Body of pancreas (tissue), 4 donors: ENCODE measurements at places on chromosomes 5 and 9.
A peak's percentile ranks its signal among the peaks of the same experiment; 100 is the strongest.

GRCh38 chr9:91643481-91644077 is 219.9 kb upstream of the NFIL3 start:
- DNase-seq: no peak

- DNase-seq: no peak
These were observed 55.9 kb downstream of the PCSK1 start for GRCh38 chr5:96377167-96377566.

- DNase-seq: peak; percentile 29
These were observed 32.6 kb upstream of the PRRC2B start for GRCh38 chr9:131361202-131361833.

DNA sequence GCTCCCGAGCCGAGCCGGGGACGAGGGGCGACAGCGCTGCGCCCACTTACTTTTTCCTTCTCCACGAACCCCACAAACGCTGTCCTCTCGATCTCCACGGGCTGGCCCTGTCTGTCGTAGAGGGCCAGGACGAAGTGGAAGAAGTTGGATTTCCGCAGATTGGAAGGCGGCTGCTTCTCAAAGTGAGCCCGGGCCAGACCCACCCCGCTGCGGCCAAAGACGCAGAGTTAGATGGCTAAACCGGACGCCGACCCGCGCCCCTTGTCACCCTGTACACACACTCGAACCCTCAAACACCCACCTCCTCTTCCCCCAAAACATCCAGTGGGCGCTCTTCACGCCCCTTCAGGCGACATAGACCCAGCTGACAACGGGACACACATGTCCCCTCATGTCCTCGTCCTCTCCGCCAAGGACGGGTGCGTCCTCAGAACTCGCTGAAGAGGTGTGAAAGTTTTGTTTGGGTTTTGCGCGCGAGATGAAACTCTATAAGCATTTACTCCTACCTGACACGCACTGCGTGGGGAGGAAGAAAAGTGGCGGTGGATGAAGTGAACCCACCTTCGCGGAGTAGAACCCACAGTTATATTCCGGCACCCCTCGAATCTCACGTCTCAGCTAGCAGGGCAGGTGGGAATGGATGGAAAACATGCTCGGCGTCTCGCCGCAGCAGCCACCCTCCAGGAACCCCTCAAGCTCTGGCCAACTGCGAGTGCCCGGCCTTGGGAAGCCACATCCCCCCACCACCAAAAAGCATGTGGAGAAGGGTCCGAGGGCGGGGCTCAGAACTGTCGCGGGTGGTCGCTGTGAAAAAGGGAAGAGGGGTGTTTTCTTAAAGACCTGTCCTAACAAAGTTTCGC is 2.6 kb downstream of the EBF1 start:
- no peak for DNase-seq

- DNase-seq: peak; percentile 91
These were observed 32.2 kb downstream of the PRLR start for GRCh38 chr5:35198075-35198474.

GRCh38 chr9:69273161-69273560 is 51.9 kb upstream of the ENTREP1 start:
- no peak for DNase-seq
